Karpas-422 (cell line): ENCODE measurements at places on chromosomes 12 and 14. TPM values are rescaled to one million over a fixed set of nuclear protein-coding genes. Genes with fewer than 3 reads are reported as not detected.

The PCED1B gene
- 22.8 and 39.8 TPM in 2 replicates for total RNA-seq

The E2F7 gene
- total RNA-seq: 0.83 and 2.0 TPM in 2 replicates

The HNRNPA1 gene
- 249 and 260 TPM in 2 replicates for total RNA-seq

The LRRK2 gene
- total RNA-seq: 0.07 and 0.15 TPM in 2 replicates

The TAS2R20 gene
- total RNA-seq: 4.0 and 18.2 TPM in 2 replicates

The METTL1 gene
- total RNA-seq: 11.9 and 17.4 TPM in 2 replicates

The ADAM21 gene
- 0.56 TPM in 1 of 2 replicates, not detected in the other for total RNA-seq

The NEUROD4 gene
- not detected in 2 replicates for total RNA-seq

The KIF26A gene
- not detected in 2 replicates for total RNA-seq

The B3GNT4 gene
- total RNA-seq: 0.07 and 0.83 TPM in 2 replicates

The PLEK2 gene
- not detected in 2 replicates for total RNA-seq

DNA sequence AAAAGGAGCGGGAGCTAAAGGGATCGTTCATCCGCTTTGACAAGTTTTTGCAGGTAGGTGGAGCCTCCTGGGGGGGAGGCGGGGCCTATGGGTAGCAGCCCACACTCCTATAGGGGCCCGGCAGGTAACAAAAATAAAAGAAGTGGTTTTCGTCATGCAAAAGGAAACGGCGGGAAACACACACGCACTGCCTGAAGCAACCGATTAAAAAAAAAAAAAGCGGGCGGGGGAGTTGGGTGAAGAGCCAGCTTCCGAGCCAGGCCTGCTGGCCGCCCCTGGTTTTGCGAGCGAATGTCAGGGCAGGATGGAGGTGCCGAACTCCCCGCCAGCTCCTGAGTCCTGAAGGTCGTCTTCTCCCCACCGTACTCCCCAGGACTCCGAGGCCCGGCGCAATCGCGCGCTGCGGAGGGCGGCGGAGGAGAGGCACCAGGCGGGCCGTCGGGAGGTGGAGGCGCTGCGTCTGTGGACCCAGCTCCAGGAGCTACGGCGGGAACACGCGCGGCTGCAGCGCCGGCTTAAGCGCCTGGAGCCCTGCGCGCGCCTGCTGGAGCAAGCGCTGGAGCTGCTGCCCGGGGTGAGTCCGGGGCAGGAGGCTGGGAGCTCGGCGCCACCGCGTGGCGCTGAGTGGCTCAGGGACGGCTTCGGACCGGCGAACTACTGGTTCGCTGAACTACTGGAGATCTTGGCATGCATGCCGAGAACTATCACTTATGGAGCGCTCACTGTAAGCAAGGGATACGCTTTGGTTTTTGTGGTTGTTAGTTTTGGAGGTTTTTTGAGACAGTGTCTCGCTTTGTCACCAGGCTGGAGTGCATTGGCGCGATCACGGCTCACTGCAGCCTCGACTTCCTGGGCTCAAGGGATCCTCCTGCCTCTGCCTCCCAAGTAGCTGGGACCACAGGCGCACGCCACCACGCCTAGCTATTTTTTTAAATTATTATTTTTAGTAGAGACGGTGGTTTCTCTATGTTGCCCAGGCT, 3.6 kb downstream of the CFAP73 start:
- peak; percentile 89 for DNase-seq

- no peak for DNase-seq
These were observed 21.6 kb upstream of the CCND2 start for GRCh38 chr12:4251967-4252366.

DNA sequence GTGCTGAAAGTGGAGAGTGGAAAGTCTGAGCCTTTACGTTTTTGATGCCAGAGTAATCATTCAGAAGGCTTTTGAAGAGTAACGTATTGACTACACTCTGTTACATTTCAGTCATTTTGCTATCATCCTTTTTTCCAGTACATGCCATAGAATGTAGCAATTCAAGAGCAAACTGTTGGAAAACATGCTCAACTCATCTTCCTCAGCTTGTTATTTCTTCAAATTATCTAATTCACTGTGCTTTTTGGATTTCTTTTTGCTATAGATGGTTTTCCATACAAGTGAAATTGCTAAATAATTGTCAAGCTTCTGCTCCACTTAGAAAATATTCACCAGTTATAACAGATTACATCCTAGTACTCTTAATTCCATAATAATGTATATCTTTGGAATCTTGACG, 129.9 kb upstream of the CLEC14A start:
- no peak for DNase-seq

DNA sequence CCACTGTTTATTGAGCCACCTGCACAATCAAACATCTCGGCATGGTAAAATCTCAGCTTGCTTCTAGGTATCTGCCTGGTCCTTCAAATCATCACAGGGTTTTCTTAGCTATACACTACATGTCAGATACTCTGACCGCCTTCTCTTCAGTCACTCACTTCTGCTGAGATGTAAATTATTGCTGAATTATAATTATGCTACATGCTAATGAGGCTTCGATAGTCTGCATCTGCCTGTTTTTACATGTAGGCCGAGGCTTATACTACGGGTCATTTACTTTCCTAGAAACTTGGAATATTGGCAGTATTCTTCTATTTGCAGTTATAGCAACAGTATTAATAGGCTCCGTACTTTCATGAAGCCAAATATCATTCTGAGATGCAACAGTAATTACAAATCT, 77.6 kb downstream of the SINHCAF start:
- DNase-seq: no peak

- DNase-seq: no peak
These were observed 96.0 kb downstream of the TGFB3 start for GRCh38 chr14:75885829-75886228.

GRCh38 chr14:62896932-62897456, 148.3 kb downstream of the KCNH5 start:
- no peak for DNase-seq

- DNase-seq: no peak
These were observed 78.7 kb upstream of the ZDHHC17 start for GRCh38 chr12:76685246-76685678.

DNA sequence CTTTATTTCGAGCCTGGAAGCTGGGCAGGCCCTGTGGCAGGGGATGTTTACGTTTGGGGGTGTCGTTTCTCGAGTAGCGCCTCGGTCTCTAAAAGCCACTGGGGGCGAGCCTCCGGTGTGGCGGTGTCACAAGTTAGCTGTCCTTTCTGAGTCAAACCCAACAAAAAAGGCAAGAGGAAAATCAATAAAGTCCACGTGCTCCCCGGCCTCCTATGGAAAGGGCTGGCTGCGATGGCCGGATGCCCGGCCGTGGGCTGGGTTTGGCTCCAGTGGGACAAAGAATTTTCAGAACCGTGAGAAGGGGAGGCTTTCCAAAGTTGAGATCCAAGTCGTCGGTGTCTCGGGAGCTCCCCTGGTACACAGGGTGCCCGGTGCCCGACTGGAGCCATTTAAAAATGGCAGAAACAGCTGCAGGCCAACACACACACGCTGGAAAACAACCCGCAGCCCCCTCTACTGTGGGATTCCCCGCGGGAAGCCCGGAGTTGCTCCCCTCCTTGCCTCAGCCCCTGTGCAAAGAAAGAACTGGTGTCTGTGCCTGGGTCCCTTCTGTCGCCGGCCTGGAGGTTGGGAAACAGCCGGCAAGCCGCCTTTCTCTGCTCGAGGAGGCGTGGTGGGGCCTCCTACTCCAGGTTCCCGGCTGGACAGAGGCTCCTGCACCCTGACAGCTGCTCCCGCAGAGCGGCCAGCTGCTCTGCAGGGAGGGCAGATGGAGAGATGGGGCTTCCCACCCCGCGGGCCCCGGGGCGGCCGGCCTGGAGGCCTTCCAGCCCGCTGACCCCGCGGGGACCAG, 1.9 kb downstream of the BCL7A start:
- peak; percentile 79 for DNase-seq

- DNase-seq: peak; percentile 63
These were observed 1.9 kb downstream of the DAAM1 start for GRCh38 chr14:59190372-59190771.

DNA sequence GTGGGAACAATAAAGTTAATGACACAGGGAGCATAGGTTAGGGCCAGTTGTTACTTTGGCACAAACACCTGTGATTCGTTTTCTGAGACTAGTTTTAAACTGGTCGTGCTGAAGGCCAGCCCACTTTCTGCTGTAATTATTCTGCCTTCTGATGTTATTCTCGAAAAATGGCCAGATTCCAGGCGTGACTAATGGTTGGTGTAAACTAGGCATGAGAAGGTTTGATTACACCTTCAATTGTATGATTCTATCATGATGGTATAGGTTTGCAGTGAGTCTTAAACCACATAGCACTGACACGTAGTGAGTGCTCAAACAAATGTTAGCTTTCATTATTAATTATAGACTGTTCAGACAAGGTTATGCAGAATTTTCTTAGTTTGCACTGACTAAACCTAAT, 39.0 kb downstream of the CKB start:
- DNase-seq: no peak

GRCh38 chr14:23895480-23895879, 58.1 kb upstream of the DHRS4 start:
- DNase-seq: peak; percentile 55

- no peak for DNase-seq
These were observed 61.7 kb downstream of the PPP1R36 start for GRCh38 chr14:64611358-64612020.

DNA sequence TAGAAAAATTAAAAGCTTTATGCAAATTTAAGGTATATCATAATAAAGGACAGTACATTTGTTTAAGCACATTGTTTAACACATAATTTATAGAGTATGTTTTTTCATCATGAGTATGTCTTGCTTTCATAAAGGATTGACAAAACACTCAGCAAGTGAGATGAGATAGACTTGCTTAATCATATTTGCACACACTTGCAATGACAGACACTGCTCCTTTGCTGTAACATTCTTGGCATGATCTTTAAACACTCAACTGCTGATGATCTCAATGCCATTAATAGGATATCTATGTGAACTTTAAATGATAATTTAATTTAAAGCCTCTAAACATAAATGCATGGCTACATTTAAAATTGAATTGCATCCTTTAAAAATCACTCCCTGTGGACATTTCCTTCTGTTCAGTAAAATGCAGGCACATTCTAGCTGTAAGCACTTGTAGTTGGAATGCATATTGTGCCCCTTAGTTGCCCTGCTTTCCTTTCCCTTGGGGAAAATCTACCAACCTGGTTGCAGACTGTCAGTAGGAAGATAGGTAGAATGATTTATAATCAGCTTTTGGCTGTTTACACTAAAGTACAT, 979.0 kb downstream of the TMTC2 start:
- DNase-seq: no peak

- no peak for DNase-seq
These were observed 417.7 kb downstream of the TMEM121 start for GRCh38 chr14:105943973-105944602.

DNA sequence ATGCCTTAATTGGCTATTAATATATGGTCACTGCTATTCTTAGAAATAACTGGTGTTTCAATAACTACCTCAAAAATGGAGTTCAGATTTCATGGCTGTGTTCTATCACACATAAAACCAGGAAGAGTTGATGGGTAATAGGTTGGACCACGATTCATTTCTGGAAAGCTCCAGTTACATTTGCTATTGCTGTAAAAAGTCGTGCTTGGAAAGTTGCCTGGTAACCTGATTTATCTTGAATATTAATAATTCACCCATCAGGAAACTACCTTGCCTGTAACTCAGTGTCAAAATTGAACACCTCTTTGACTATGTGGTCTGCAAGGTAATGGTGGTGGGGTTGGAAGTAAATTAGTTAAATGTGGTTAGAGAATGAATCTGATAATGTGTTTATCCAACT, 104.7 kb upstream of the IFNG-AS1 start:
- DNase-seq: no peak

DNA sequence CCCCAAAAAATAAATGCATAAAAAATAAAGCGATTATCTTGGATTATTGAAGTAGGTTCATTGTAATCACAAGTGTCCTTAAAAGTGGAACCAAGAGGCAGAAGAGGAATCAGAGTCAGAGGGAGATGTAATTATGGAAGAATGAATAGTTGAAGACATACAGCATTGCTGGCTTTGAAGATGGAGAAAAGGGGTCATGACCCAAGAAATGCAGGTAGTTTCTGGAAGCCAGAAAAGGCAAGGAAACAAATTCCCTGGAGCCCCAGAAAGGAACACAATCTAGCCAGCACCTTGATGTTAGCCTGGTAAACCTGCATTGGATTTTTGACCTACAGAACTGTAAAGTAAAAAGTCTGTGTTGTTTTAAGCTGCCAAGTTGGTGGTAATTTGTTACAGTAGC, 57.5 kb upstream of the PTGR2 start:
- DNase-seq: no peak

GRCh38 chr14:66650491-66650911, 142.6 kb downstream of the GPHN start:
- no peak for DNase-seq

- no peak for DNase-seq
These were observed 43.9 kb upstream of the DLK1 start for GRCh38 chr14:100682749-100683148.

GRCh38 chr12:25558586-25558985, 5.5 kb upstream of the LMNTD1 start:
- no peak for DNase-seq

DNA sequence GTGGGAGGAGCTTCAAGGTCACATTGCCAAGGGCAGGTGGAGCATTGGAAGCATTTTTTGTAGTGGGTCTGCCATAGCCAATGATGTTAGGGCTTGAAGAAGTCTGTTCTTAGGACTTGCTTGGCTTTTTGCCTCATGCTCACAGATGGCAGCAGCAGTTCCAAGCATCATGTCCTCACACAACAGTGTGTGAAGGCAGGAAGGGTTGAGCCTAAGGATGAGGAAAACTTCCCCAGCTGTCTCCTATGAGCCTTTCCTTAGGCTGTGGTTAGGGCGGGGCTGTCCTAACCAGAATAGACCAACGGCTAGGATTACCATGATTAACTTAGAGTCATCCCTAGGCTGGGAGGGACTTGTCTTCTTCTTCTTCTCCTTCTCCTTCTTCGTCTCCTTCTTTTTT, 76.2 kb upstream of the KCNA1 start:
- no peak for DNase-seq

DNA sequence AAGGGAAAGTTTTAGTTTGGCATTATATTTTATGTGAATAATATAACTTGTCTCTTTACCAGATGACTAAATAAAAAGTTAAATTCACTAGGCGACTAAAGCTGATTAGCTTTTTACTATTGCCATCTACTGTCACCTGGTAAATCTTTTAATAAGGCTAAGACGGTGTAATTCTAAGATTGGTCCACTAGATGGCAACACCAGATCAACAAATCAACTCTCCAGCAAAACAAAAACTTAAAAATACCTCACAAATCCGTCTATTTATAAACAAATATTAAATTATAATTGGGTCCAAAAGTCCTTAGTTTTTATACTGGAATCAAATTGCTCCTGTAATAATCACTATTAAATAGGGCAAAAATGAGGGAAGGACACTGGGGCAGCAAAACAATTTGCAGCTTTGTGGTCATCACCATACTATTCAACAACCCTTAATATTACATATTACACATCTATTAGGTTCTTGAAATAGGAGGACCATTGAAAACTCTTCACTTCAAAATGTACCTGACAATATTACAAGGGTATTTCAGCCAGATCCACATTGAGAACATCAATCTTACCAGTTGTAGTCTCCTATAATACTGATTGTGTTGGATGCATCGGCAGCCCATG, 47.9 kb downstream of the GALC start:
- DNase-seq: peak; percentile 84
